T1000 (cell line): ENCODE measurements at places on chromosomes 6 and 20.

DNA sequence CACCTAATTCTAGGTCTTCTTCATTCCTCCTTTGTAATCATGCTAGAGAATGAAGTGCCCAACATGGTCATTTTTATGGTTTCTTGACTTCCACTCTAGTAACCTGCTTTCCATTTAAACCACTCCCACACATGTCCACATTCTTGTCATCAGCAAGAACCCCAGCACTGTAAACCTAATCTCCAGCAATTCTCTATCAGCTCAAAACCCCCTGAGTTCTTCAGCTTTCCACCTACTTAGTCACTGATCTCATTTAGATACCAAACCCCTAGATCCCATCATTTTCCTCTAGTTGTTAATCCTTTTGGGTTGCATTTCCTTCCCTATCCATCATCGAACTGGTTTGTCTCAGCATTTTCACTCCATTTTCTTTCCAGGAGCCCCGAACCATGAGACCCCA is 49.7 kb downstream of the GOPC start:
- DNase-seq: no peak

DNA sequence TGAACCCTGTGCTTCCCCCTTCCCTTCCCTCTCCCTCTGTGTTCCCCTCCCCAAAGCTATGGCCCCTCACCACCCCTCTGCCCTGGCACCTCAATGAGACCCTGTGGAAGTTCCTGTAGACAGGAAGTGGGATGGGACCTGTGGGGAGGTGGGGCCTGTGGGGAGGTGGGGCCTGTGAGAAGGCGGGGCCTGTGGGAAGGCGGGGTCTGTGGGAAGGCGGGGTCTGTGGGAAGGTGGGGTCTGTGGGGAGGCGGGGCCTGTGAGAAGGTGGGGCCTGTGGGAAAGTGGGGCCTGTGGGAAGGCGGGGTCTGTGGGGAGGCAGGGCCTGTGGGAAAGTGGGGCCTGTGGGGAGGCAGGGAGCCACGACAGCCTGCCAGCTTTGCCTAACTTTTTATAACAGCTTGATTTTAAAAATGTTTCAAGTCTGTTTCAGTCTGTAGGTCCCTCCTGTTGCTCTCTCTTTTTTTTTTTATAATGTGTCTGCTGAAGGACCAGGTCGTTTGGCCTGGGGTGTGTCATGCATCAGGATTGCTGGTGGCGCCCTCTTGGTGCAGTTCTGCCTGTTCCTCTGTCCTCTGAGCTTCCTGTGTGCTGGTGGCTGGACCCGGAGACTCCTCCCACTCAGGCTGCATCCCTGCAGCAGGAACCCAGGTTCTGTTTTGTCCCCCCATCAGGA is 70.5 kb upstream of the SLCO4A1 start:
- DNase-seq: no peak

- no peak for DNase-seq
These were observed 37.6 kb downstream of the ZMYND8 start for GRCh38 chr20:47318586-47319516.

GRCh38 chr6:125753218-125753936 is 3.9 kb downstream of the HEY2 start:
- no peak for DNase-seq

- DNase-seq: no peak
These were observed 29.6 kb downstream of the ZC3H12D start for GRCh38 chr6:149455031-149455732.

DNA sequence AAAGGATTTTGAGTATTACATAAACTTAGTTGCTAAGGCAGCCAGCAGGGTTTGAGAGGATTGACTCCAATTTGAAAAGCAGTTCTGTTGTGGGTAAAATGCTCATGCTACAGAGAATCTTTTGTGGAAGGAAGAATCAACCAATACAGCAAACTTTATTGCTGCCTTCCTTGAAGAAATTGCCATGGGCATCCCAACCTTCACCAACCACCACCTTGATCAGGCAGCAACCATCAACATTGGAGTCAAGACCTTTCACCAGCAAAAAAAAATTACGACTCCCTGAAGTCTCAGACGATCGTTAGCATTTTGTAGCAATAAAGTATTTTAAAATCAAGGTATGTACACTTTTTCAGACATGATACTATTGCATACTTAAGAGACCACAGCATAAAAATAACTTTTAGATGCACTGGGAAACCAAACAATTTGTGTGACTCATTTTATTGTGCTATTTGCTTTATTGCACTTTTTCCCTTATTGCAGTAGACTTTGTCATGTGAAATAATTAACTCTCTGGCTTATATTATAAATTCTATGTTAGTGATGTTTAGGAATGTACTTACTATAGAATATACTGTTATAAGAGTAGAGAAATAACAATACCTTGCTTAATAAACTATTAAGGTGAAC is 390.8 kb downstream of the CDKAL1 start:
- DNase-seq: no peak

DNA sequence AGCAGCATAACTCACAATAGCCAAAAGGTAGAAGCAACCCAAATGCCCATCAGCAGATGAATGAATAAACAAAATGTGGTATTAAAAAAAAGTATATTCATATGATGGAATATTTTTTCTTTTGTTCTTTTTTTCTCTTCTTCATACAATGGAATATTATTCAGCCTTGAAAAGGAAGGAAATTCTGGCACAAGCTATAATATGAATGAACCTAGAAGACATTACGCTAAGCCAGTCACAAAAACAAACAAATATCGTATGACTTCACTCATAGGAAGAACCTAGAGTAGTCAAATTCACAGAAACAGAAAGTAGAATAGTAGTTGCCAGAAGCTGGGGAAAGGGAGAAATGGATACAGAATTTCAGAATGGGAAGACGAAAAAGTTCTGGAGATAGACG is 63.7 kb downstream of the RBL1 start:
- DNase-seq: no peak

DNA sequence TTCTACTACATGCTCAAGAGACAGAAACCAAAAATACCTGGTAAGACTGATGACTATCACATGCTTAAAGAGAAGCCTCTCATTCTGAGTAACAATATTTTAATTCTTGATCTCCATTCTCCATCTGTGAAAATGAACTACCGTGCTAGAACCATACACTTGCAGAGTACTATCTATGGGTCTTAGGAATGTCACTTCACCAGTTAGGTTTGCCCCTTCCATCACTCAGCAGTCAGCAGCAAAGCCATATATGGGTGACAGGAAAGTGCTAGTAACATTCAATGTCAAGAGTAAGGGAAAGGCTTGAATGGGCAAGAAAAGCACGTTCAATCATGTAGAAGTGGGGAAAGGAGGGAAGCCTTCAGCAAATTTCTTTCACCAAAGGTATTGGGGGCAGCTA is 2.3 kb downstream of the DNAAF9 start:
- no peak for DNase-seq

GRCh38 chr6:36443471-36444428 is 950 bp downstream of the KCTD20 start:
- DNase-seq: no peak

DNA sequence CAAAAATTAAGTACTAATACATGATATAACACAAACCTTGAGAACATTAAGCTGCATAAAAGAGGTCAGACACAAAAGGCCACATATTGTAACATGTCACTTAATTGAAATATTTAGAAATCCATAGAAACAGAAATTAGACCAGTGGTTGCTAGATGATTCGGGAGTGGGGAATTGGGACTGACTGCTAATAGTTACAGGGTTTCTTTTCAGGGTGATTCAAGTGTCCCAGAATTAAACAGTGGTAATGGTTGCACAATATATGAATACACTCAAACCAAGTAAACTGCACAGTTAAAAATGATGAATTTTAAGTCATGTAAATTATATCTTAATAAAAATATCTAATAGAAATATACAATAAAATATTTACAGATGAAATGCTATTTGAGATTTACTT is 174.5 kb downstream of the WDR27 start:
- no peak for DNase-seq

DNA sequence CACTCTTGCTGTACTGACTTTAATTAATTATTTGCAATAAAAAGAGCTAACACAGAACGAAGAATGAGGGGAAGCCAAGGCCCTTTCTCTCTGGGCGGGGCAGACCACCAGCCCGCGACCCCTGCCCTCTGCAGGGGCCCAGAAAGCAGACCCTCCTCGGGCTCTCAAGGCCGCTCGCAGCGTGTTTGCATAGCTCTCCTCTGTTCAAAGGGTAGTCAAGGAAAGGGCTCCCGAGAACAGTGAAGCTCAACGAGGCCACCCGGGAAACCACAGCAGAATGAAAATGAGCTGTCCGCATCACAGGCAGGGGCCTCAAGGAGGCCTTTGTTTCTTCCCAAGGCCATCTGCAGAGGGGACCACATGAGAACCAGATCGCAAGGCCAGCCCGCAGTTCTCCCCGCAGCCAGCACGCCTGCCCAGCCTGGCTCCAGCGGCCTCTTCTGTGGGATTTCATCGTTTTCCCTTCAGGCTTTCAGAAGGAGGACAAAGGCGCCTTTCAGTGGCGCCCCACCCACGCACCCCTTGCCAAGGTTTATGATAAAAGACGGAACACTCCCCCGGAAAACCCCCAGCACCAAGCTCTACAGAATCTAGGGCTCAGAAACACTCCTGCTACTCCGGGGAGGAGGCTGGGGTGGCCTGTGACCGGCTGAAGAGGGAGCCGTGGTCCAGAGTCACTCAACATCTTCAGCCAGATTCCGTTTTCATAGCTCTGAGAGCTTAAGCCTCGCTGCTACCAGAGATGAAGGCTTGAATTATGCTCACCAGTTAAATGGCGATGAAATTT is 25.3 kb downstream of the ACSS1 start:
- no peak for DNase-seq

GRCh38 chr6:148738946-148739821 is 7.6 kb upstream of the UST start:
- DNase-seq: no peak

DNA sequence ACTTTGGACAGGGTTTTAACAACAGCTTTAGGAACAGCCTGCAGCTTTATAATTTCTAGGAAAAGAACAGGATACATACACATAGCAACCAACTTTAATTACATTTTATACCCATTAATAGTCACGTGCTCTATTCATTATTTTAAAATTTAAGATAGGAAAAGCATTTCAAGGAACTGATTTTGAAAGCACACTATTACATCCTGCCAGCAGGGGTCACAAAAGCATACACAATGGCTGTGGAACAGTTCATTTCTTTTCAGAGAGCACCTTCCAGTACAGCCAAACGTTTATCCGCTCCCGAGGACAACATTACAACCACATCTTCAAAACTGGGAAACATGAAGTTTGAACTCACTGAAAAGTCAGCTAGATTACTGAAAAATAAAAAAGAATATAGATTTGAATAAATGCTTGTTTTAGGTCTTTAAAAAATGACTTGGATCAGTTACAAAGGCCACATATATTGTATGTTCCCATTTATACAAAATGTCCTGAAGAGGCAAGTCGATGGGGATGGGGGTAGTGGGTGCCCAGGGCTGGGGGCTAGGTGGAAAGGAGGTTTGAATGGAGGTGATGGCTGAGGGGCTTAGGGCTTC is 104.6 kb upstream of the EXOC2 start:
- no peak for DNase-seq

GRCh38 chr20:62003567-62004405 is 61.9 kb downstream of the TAF4 start:
- no peak for DNase-seq

DNA sequence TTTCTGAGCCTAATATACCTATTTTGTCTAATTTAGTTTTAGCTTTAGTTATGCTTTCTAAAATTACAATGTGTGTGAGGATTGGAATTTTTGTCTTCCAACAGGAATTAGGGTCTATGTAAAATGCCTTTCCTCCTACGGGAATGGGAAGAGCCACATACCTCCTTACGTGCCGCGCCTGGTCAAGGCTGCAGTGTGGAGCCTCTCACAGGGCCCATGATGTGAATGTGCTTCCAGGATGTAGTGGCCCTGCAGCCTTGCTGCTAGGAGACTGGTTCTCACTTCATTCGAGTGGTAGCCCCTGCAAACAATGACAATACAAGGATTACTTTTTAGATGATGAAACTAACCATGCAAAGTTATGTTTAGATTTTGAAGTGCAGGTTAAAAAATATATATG is 110.2 kb downstream of the SOBP start:
- no peak for DNase-seq

DNA sequence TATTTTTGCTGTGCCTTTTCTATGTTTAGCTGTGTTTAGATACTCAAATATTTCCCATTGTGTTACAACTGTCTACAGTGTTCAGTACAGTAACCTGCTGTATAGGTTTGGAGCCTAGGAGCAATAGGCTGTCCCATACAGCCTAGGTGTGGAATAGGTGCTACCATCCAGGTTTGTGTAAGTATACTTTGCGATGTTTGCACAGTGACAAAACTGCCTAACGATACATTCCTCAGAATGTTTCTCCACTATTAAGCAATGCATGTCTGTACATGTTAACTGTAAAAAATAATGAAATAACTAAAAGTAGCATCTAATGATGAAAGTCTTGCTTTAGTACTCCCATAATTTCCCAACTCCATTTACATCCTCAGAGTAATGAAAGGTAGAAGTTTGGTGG is 46.0 kb downstream of the SERAC1 start:
- DNase-seq: no peak

DNA sequence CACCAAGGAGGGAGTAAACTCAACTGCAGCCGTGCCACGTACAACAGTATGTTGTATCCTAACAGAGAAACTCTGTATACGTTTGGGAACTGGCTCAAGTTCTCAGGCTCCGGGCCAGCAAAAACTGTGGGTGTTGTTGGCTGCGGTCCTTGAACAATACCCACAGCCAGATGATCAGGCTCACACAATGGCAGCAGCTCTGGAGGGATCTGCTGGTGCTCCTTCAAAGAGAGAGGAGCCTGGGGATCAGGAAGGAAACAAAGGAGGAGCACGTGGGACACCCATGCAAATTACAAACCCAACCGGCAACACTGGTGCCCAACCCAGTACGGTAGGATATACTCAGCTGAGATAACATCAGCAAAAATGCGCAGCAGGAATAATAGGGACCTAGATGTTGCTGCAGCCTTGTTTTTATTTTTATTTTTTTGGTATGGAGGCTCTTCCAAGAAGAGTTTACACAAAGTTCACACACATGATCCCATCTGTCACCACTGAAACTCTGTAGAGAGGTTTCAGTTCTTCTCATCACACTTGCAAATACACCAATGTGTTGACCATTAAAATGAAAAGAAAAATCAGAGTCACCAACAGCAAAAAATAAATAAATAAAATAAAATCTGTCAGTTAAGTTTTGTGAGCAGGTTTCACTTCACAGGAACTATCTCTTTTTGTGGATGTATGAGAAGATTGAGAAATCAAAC is 41.2 kb upstream of the PDE10A start:
- no peak for DNase-seq

DNA sequence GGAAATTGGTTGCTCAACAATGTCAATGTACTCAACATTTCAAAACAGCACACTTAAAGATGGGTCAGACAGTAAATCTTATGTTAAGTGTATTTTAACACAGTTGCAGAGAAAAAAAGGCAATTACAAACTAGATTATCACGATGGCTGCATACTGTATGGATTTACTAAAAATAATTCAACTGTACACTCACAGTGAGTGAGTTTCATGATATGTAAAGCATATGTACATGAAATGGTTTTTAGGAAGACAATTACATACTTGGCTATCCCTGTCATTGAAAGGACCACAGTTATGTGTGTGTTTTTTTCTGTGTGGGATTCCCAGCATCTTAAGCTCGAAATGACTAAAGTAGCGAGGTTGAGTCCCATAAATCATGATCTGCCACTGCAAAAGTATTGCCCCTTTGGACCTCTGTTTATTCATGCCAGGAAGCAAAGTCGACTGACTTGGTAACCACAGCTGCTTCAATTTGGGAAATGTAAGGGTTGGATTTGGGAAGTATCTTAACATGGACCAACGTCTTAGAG is 5.5 kb upstream of the SALL4 start:
- no peak for DNase-seq

- no peak for DNase-seq
These were observed 120.4 kb upstream of the ZNF184 start for GRCh38 chr6:27593200-27593818.
